ENCODE measurements at places on chromosomes 3 and 15.

DNA sequence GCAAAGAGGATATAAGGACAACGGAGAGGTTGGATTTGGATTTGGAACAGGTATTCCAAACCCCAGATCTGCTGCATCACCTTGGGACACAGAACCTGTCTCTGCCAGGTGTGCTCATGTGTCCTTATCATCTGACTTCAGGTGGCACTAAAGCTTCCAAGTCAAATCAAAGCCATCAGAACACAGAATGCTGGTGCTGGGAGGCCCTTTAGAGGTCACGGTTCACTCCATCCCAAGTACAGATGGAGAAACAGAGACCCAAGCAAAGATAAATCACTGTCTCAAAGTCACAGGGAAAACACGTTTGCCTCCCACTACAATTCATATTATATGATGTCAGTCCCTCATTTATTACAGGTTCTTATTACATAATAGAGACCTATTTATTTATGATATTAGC, 72.8 kb downstream of the HES1 start:
- no peak for DNase-seq

DNA sequence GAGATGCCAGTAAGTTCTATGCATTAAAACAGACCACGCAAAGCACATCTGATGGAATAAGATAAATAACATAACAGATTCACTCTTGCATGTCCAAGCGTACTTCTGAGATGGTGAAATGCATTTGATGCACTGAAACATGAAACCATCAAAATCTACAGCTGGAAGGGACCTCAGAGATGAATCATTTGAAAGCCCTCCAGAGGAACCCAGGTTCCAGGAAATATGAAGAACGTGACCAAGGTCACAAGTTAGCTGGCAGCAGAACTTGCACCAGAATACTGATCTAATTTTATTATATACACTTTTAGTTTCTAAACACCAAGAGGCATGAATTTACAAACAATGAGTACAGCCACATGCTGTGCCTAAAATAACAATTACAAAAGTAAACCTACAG, 957.1 kb downstream of the FHIT start:
- DNase-seq: no peak

DNA sequence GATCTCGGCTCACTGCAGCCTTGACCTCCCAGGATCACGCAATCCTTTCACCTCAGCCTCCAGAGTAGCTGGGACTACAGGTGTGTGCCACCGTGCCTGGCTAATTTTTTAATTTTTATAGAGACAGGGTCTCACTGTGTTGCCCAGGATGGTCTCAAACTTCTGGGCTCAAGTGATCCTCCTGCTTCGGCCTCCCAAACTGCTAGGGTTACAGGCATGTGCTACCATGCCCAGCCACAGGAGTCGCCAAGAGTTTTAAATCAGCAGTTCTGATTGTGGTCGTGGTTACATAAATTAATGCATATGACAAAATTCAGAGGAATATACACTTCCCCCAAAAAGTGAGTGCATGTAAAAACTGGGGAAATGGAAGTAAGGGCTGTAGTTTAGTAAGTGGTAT, 32.9 kb downstream of the MEGF11 start:
- no peak for DNase-seq

GRCh38 chr3:7847021-7847420, 654.6 kb upstream of the LMCD1 start:
- no peak for DNase-seq

- DNase-seq: no peak
These were observed 580.4 kb downstream of the ROBO1 start for GRCh38 chr3:79187426-79187825.

Measured in effector memory CD4-positive, alpha-beta T cell (primary cell).